Dorsolateral prefrontal cortex (tissue), 122 donors: ENCODE measurements at places on chromosomes 6 and 20. TPM values are rescaled to one million over a fixed set of nuclear protein-coding genes. Genes with fewer than 3 reads are reported as not detected.

ENPP5 gene
- 27.5 TPM for total RNA-seq

DNA sequence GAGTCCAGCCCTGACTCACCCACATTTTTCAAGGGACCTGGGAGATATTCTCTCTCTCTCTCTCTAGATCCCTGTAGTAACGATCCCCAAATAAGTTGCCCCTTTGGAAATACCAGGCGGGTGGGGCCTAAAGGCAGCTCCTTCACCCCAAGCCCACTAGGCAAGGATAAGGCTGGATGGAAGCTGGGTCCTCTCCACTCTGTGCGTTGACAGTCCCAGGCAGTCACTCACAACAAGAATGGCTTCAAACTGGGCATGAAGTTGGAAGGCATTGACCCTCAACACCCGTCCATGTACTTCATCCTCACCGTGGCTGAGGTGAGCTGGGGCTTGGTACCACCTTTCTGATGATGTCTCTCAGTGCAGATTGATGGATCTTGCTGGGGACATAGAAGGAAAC is 21.6 kb downstream of the L3MBTL1 start:
- no peak for DNase-seq

DNA sequence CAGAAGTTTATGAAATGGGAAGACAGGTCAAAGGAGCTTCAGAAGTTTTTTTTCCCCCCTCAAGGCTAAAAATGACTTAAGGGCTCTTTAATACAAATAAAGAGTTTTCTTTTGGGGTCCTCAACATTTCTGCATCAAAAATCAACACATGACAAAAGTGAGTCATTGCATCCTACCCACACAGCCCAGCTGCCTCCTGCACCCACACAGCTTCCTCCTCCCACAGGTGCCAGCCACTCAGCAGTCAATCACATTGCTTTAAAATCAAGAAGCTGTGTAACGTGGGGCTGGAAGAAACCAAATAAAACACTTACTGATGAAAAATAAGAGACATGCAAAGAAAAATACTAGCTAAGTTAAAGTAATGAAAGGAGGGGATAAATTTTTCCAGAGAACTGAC is 68.5 kb downstream of the MAP3K5 start:
- no peak for DNase-seq

DNA sequence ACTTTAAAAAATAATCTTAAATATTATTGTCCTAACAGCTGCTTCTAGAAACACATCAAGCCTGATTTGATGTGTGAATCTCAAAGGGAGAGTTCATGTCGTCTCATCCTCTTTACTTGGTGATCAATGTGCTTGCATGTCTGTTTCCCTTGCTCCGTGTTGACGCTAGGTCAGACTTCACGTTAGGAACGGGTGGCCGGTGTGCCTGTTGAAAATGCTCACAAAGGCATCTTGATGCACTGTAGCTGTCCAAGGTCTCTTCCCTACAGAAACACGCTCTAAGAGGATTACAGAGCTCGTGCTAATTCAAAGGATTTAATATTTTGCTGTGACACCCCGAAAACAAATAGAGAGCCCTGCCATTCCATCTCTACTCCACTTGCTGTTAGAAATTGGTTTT is 84.6 kb downstream of the ID4 start:
- no peak for DNase-seq

MRAP2 gene
- total RNA-seq, result 29.1 TPM

SLC22A2 gene
- total RNA-seq, result 2.3 TPM

- DNase-seq, result no peak
These were observed 6.5 kb downstream of the PRPH2 start for GRCh38 chr6:42715871-42716270.

GRCh38 chr6:143822584-143823024 is 20.5 kb upstream of the LTV1 start:
- no peak for DNase-seq

- DNase-seq, result no peak
These were observed 140.1 kb downstream of the QKI start for GRCh38 chr6:163554663-163555062.

CAGE1 gene
- not detected for total RNA-seq

DNA sequence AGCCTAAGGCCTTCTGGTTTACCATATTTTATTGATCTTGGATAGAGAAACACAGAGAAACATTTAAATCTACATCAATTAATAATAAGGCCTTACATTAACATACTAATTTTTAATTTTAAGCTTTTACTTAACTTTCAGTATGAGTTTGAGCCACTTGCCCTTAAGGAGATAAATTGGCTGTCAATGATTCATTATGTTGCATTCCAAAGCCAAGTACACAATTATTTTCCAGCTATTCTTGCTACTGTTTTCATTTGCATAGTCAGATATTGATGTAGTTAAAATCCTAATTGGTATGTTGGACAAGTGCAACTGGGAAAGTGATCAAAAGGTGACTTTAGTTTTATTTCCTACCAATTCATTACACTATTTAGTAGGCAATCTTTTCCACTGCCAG is 58.2 kb downstream of the MOCS1 start:
- DNase-seq, result no peak

DNA sequence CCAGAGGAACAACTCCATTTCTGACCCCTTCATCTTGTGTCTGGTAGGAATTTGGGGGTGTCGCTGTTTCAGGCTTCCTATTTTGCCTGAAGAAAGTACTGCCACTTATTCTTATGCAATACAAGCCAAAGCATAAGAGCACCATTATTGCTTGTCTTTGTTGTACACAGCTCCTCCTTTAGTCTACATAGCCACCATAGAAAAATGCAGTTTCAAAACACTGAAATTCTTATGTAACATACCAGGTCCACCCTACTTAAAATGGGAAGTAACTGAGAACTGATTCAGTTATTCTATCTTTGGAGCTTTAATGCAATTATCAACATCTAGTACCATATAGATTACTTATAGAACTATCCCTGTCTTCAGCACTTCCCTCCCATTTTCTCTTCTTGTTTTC is 255.5 kb downstream of the ARHGAP18 start:
- DNase-seq, result no peak

DNA sequence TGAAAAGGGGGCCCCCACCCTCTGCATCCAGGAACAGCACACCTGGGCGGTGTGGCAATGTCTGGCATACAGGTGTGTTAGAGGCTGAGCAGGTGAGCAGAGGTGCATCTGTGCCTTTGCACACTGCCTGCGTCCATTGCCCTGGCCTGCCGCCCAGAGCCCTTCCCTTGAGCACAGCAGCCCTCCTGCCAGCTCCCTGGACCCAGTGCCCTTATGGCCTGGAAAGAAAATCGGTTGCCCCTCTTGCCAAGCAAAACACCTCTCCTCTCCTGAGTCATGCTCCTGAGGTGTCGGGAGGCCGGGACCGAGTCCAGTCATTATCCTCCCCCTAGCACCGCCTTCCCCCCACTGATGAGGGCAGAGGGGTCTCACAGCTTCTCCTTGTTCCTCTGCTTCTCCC is 259.9 kb downstream of the SMOC2 start:
- DNase-seq, result no peak

DNA sequence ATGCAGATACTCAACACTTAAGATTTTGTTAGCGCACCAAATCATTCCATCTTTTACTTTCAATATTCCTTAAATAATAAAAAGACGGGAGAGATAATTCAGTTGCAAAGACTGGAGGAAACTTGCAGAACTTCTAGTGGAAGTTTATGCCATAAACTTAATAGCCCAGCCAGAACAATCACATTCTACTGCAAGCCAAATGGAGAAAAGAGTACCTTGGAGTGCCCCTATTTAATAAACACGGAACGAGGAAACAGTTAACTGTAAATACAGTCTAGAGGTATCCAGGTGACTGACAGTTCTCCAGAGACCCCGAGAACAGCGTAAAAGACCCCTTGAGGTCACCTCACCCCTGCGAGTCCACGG is 635 bp downstream of the SLC35B3 start:
- DNase-seq, result no peak

DNA sequence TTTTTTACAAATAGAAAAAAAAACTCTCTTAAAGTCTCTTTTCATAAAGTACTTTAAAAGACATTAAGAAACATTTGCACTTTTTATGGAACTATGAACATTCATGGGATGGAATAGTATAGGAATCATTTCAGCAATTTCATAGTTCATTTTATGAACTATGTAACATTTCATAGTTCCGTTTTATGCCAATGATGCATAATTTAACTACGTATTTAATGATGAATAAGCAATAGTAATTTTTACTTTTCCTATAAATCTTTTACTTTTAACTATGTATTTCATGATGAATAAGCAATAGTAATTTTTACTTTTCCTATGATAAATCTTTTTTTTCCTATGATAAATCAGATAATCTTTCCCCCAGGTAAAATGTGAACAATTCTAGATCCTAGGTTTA is 47.7 kb downstream of the FAM184A start:
- DNase-seq, result no peak

DNA sequence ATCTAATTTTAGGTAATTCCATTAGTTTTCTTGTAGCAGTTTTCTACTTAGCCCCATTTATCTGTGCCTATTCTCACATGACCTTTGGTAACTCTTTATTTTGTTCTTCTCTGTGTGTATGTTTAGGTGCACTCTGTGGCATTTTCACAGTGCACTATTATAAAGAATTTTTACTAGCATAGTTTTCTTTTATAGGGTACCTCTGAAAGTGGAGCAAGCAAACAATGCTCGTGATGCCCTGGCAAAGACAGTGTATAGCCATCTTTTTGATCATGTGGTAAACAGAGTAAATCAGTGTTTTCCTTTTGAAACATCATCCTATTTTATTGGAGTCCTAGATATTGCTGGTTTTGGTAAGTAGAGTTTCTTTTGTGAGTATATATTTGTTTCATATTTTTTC is 107.9 kb downstream of the MYO6 start:
- no peak for DNase-seq

AIF1 gene
- 25.4 TPM for total RNA-seq

DNA sequence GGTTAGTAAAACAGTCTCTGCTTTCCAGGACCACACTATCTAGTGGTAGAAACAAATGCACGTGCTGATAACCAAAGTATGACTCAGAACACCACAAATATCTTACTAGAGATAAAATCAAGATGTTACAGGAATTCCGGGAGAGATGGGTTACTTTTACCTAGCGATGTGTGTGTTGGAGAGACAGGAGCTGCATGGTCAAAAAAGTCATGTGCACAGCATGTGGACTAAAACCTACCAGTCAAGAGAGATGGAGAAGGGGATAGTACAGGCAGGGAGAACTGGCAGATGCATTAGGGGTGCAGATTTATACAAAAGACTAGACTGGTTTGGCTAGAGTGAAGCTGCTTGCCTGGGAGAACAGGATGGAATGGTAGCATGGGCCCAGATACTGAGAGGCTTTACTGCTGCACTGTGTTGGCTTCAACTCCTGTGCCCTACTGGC is 75.3 kb upstream of the MRAP2 start:
- no peak for DNase-seq

GRM1 gene
- total RNA-seq, result 16.7 TPM

- DNase-seq, result no peak
These were observed 2.1 kb downstream of the DNMT3B start for GRCh38 chr20:32764005-32764960.

TREML2 gene
- not detected for total RNA-seq

DNA sequence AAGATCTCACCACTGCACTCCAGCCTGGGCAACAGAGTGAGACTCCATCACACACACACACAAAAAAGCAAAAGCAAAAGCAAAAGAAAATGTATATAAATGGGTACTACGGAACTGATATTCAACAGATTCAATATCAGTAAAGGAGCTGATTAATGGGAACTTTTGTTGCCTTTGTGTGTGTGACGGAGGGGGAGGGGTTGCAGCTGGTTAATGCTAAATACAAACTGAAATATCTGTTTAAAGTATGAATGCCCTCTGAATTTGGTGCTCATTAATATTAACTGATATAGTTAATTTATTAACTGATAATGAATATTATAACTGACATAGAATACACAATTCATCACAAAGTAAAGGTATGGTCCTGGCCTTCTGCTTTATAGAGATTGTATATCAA is 8.4 kb downstream of the NCOA6 start:
- no peak for DNase-seq

DNA sequence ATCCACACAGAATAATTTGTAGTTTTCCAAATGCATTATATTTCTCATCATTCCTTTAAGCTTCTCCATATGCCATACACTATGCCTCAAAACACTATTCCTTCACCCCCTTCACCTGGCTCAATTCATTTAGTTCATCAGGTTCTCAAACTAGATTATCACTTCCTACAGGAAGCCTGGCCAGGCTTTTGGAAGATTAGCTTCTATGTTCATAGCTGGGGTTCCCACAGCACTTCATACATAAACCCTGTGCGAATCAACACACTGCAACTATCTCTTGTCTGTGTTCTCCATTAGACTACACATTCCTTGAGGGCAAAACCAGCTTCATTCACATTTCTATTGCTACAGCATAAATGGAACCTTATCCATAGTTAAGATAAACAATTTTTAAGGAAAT is 40.5 kb upstream of the PLN start:
- DNase-seq, result no peak

- DNase-seq, result no peak
These were observed 4.9 kb upstream of the GINS1 start for GRCh38 chr20:25402583-25402982.

PRPF6 gene
- total RNA-seq, result 61.5 TPM

DNA sequence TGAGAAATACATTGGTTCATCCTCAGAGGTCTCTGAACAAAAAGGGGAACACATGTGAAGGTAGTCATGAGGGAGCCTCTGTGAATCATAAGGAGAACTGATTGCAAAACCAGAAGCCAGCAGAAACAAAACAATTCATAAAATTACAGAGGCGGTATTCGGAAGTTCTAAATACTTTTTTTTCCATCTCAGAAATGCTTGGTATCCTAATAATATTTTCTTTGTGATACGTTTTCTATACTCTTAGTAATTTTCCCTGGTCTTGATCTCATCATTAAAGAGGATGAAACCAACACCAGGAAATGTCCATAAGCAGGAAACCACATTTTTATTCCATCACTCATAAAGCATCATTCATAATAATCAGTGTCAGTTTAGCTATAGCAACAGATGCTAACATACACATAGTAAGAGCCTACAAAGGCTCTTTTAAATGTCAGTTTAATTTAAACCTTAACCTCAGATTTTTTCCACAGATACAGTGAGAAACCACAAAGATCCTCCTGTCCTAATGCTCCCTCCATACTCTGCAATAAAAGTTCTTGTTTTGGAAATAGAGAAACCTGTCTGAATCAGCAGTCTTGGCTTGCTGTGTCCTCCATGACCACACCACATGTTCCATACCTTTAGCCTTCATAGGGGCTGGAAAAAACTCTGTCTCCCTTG is 29.2 kb downstream of the SGK1 start:
- DNase-seq, result no peak

DNA sequence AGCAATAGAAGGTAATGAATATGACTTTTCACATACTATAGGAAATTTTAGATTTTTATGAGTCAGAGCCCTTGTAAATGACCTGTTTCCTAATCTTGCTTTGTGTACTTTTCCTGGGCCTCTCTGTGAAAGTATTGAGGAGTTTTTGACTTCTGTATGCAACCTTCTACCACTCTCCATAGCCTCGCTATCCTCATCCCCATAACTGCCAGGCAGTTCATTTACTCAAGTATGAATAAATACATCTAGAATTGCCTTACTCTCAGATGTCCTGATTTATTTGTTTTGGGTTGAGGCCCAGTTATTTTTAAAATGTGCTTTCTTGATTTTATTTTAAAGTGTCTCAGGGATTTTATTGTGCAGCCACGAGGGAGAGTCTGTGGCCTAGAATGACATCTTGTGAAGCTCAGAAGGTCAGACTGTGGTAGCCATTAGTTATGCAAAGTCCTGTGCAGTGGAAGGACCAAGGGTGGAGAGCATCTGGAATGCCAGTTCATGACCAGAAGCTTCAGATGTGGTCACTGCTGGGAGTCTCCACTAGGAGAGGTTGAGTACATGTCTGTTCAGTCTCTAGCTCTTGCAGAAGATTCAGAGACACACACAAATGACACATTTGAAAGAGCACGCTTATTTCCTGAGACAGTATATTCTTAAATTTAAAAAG is 346.2 kb upstream of the IMPG1 start:
- DNase-seq, result no peak
